WERI-Rb-1 (cell line): ENCODE measurements at places on chromosomes 4 and X.

DNA sequence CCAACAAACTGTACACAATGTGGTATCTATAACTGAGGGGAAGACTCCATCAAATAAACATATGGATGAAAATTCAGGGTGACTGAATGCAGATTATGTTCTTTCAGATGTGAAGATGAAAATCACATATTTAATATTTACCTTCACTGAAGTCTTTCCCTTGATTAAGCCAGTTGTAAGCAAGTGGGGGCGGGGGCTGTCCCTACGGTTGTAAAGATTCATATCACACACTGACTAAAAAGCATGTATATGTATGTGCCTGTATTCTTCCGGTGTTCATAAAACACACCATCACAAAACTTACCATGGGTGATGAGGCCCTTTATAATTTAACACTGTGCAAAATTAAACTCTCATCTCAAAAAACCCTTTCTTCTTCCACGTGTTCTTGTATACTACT is 1.3 kb downstream of the TAB3 start:
- DNase-seq: no peak

GRCh38 chr4:6095023-6095752 is 77.0 kb upstream of the C4orf50 start:
- no peak for DNase-seq

DNA sequence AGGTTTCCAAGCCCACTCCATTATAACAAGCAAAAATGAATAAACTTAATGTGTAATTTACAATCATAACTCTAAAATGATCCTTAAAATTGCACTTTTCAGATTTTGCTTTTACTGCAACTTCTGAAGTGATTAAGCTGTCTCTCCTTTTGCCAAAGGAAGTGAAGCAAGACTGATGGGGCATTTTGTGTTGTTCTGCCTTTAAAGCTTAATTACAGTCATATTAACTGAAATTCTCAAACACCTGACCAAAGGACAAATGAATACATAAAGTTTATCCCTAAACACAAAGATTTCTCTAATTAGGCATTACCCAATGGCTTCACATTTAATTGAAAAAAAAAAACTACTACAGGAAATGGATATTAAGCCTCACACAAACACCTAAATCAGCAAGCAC is 101.8 kb downstream of the ATP11C start:
- no peak for DNase-seq

- DNase-seq: no peak
Measured at GRCh38 chrX:128156204-128156603, 104.0 kb upstream of the ACTRT1 start.

- DNase-seq: no peak
Measured at GRCh38 chrX:153339662-153340061, 5.7 kb downstream of the ZNF275 start.

DNA sequence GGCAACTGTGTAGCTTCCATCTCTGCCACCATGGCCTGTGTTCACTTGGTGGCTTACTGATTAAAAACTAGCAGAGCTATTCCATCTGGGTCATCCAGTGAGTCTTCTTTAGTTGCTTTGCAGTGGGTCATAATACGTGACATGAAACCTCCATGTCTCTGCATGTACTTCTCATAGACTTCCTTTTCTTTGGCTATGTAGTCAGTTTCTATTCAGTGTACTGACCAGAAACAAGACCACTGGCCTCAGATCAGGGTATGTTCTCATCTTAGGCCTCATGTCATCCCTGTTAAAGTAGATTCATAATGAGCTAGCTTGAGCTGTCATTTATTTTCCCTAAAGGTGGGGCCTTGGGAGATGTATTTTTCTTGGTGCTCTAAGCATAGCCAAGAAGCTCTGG is 195.2 kb downstream of the CCNG2 start:
- no peak for DNase-seq

DNA sequence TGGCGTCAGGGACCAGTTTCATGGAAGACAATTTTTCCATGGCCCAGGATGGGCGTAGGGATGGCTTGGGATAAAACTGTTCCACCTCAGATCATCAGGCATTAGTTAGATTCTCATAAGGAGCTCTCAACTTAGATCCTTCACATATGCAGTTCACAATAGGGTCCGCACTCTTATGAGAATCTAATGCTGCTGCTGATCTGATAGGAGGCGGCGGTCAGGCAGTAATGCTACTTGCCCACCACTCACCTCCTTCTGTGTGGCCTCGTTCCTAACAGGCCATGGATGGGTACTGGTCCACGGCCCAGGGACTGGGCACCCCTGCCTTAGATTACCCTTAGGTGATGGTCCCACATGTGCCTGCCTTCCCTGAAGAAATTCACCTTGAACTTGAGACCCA is 28.8 kb upstream of the ENPP6 start:
- DNase-seq: no peak

DNA sequence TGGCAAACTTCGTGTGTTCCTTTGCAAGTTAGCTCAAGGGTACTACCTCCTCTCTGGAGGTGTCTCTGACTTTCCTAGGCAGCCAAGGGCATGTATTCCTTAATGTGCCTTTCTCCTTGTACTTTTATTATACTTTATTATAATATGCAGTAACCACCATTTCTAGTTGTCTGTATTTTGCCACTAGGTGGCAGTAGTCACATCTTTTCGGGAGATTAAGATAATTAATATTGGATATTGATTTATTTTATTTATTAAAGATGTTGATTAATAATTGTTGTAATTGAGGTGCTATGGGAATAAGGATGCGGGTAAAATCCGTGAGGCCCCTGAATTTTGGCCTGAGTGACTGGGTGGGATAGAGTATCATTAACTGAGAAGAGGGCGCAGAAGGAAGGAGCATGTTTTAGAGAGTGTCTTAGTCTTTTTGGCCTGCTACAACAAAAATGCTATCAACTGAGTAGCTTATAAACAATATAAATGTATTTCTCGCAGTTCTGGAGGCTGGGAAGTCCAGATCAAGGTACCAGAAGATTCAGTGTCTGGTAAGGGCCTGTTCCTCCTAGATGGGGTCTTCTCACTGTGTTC is 153.3 kb downstream of the TMEM164 start:
- no peak for DNase-seq

DNA sequence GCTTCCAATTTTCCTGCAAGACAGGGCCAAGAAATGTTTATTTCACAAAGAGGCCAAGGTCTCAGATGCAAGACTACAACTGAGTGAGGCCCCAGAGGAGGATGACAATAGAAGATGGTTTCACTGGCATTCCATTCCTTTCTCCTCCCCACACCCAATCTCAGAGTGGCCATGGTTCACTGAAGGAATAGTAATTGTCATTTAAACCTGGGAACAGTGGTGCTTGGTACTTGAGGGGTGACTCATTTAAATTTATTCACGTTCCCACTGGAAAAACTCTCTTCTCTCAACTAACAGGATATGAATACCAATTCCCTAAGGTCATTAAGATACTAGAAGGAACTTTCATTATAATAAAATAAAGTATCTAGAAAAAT is 35.3 kb upstream of the CXCL8 start:
- no peak for DNase-seq

GRCh38 chr4:124650614-124651013 is 61.9 kb downstream of the ANKRD50 start:
- DNase-seq: no peak

GRCh38 chr4:84673475-84674240 is 90.7 kb downstream of the CDS1 start:
- DNase-seq: no peak

GRCh38 chrX:153379508-153379907 is 21.6 kb downstream of the PNMA6E start:
- DNase-seq: no peak

- no peak for DNase-seq
Measured at GRCh38 chr4:74292111-74292870, 16.0 kb upstream of the EPGN start.

GRCh38 chrX:72201836-72202536 is 20.4 kb downstream of the PIN4 start:
- no peak for DNase-seq

DNA sequence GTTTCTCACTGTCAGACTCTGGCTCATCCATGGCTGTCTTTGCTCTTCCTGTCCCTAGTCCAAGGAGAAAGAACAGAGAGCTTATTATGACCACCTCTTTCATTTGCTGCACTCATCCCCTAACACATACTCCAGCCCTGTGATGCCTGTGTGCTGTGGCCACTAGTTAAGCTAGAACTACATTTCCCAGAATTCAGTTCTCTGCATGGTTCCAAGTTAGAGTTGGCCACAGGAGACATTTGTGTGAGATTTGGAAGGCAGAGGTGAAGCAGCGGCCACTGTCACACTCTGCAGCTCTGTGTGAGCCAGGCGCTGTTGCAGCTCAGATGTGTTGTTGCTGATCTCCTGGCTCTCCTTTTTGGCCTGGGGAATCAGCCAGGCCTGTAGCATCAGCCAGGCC is 188.2 kb upstream of the ATP6AP2 start:
- DNase-seq: no peak

DNA sequence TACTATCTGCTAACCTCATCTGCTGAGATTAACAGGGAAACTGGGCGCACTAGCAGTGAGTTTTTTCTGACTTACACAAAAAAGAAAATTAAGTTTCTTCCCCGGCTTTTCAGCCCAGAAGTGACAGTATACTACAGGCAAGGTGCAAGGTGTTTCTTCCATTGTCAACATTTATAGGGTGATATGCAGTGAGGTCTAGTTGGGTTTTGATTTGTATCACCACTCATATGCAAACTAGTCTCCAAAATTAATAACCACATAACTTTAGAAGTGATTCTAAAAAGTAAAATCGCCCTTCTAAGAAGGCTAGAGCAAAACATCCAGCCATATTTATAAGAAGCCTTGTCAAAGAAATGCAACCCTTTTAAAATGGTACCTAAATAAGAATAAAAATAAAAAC is 640.1 kb downstream of the ARAP2 start:
- DNase-seq: no peak

GRCh38 chr4:26531491-26532116 is 41.3 kb upstream of the CCKAR start:
- DNase-seq: no peak

- no peak for DNase-seq
Measured at GRCh38 chrX:136215559-136215958, 35.6 kb downstream of the MAP7D3 start.

DNA sequence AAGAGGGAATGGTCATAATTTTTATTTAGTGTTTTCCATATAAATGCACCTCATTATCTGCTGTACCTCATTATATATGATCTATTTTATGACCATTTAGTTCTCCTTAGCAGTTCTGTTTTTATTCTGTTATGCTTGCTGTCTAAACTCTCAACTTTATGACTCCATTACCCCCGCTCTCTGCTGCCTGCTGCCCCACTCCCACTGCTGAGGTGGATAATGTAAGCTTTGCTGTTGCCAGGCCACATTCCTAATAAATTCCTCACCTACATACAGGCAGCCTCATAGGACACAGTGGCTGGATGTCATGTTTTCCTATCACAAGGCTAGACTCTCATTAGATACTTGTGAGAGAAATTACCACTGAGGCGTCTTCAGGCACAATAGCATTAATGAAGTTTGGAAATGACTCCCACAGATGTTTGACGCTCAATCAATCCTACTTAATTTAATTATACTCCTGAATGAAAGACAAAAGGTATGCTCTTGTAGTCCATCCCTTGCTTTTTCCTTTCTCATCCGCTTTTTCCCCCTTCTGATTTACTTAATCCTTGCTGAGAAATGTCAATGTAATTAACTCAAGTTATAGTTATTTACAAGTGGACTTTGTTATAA is 497.5 kb upstream of the IGFBP7 start:
- no peak for DNase-seq

- peak; percentile 39 for DNase-seq
Measured at GRCh38 chr4:6250235-6250983, 19.2 kb upstream of the WFS1 start.

GRCh38 chrX:24899391-24899790 is 116.4 kb downstream of the ARX start:
- DNase-seq: no peak

DNA sequence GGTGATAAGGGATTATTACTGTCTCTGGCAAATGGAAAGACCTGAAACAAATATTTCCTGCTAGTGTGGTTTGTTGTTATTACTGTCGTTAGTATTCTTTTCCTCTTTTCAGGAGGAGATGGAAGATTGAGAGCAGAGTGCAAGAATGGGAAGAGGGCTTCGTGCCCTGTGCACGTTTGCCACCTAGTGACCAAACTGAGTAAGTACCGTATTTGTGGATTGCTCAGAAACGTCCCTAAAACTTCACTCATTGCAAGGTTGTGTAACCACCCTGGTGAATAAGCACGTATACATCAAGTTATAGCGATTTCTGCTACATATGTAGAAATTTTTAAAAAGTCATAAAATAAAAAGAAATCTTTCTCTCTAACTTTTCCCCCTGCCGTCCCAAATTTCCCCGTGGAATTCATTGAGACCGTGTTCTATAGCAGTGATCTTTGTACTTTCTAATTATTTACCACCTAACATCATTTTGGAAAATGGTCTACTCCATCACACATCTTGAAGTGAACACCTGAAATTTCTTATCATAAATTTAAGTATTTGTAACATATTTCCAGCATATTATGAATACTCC is 24.3 kb downstream of the LINC00632 start:
- peak; percentile 12 for DNase-seq

DNA sequence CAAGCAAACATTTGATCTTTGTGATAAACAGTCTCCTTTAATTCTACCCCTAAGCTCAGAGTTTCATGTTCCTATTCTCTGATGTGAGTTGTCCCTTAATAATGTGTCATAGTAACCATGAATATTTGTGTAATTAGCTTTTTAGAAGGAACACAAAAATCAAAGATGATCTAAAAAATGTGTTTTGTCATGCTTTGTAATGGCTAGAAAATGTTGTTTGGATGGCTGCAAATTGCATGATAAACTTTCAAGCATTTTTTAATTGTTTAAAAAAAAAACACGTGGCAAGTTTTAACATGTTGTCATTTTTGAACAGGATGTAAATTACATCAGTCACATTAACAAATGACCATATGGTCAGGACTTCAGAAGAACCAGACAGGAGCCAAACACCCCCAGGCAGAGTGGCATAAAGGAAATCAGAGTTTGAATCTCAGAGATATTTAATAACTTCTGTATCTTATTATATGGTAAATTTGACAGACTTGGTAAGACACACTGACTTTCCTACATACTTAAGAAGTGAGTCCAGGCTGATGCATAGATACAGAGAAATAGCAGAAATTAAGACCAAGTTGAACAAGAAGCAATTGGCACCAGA is 223.9 kb upstream of the VEGFC start:
- DNase-seq: no peak

DNA sequence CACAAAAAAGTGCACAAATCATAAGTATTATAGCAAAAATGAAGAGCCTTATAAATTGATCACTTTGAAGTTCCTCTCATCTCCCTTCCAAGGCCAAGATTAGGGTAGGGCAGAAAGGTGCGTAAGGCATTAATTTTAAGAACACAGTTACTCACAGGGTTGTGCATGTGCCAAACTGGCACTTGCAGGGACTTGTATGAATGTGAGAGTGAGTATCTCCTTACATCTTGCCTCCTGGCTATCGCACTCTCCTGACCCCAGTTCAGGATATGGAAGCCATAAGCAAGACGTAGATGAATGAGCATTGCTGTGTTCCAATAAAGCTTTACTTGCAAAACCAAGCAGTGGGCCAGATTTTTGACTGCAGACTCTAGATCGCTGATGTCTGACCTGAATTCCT is 510.1 kb upstream of the AADAT start:
- DNase-seq: no peak

- DNase-seq: no peak
Measured at GRCh38 chr4:110122201-110122600, 76.2 kb downstream of the ELOVL6 start.
